GM03348 (cell line): ENCODE measurements at places on chromosomes 16 and 17.

- peak; percentile 89 for DNase-seq
Measured at GRCh38 chr16:10961231-10961630, 16.9 kb downstream of the CLEC16A start.

DNA sequence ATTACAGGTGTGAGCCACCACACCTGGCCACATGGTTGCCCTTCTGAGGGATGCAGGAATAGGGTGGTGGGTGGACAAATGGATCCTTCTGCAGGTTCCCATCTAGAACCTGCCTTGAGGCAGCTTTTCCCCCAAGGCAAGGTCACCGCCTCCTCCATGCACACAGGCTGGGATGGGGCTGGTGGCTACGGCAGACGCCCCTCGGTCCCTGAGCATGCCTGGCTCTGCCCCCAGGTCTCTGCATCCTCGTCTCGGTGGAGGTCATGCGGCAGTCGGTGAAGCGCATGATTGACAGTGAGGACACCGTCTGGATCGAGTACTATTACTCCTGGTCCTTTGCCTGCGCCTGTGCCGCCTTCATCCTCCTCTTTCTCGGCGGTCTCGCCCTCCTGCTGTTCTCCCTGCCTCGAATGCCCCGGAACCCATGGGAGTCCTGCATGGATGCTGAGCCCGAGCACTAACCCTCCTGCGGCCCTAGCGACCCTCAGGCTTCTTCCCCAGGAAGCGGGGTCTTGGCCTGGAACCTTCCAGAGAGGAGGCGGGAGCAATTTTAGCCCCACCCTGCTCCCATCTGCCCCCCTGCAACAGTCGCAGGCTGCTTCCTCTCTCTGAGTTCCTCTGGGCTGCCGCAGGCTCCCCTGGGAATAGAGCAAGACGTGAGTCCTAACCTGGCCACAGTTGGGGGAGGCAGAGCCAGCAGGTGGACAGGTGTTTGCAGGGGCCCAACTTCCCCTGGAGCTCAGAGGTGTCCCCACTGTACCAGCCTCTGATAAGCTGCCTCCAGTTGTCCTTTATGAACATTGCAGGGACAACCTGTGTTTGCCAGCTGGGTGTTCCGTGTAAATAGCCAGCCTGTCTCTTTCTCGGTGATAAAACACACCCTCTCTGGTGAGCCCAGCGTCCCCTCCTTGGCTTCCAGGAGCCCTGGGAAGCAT is 11.7 kb downstream of the CACNG1 start:
- DNase-seq = no peak

- DNase-seq = no peak
Measured at GRCh38 chr16:17101646-17102045, 369.1 kb downstream of the XYLT1 start.

- peak; percentile 53 for DNase-seq
Measured at GRCh38 chr16:4376893-4377572, 5.4 kb downstream of the VASN start.

DNA sequence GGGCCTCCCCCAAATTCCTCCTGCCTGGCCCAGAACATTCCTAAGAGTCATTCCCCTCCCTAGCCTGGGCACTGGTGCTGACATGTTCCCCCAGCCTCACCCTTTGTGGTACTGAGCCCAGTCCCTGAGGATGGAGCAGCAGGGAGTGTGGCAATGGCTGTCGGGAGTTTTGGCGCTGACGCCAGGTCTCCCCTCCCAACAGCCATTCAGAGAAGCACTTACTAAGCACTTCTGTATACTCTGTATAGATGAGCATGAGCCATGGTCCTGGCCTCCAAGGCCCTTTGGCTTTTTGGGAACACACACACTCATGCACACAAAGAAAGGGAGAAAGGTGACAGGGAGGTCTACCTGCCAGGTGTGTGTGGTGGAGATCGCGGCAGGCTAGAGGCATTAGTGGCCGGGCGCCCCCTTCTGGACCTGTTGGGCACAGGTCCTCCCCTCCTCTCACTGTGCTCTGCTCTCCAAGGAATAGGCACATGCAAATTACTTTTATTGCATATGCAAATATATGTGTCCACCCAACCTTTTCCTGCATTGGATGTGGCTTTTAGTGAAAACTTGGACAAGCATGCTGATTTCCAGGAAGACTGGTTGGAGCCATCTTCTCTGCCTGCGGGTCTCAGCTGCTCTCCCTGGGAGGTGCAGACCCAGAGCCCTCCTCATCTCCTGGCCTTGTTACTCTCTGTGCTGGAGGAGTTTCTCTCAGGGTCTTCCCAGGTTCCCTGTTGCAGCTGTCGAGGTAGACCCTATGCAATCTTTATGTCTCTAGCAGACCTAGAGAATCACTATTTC is 17.4 kb upstream of the C17orf107 start:
- peak; percentile 61 for DNase-seq

DNA sequence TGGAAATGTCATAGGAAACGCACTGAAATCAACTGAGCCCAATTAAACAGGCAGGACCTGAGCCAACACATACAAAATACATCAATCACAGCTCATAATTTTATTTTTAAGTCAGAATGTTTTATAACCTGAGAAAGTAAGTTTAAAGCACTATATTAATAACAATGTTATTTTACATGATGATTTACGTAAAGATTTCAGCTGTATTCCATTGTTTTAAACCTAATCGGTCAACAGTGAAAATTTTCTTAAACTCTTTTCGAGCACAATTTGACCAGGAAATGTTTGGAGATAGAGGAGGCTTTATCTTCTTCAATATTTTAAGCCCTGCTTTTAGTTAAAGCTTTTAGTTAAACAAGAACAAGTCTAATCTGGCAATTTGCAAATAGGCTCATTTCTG is 201.8 kb upstream of the TOX3 start:
- no peak for DNase-seq

GRCh38 chr16:10180042-10180770 is 2.0 kb downstream of the GRIN2A start:
- DNase-seq = no peak

- no peak for DNase-seq
Measured at GRCh38 chr16:84240455-84240854, 643 bp upstream of the KCNG4 start.

DNA sequence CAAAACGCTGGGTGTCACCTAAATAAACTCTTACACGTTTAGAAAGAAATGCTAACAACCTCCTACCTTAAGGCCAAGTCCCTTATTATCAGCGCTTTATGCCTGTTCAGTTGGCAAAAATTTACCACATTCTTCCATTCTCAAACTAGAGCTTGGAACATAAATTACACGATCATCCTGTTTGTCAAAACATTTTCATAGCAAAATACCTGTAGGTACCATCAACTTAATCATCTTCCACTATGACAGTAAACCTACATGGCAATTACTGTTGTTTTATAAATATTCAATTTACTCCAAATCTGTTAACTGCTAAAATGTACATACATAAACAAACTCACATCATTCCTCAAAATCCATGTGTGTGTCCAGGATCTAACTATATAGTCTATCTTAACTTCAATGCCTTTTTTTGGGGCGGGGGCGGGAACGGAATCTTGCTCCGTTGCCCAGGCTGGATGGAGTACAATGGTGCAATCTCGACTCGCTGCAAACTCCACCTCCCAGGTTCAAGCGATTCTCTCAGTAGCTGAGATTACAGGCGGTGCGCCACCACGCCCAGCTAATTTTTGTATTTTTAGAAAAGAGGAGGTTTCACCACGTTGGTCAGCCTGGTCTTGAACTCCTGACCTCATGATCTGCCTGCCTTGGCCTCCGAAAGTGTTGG is 4.4 kb downstream of the RPL23 start:
- no peak for DNase-seq

DNA sequence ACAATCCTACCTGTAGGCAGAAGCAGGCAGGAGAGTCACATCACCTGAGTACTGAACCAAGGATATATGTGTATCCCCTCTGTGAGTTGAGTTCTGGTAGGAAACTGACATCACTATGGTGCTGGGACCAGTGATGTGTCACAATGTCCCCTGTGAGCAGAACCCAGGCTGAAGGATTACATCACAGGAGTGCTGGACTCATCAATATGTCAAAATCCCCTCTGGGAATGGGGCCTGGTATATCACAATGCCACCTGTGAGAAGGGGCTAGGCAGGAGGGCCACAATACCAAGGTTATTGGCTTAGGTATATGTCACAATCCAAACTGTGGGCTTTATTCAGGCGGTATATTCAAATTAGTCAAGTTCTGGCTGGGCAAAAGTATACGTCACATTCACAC is 2098.3 kb downstream of the TP53TG3F start:
- no peak for DNase-seq

DNA sequence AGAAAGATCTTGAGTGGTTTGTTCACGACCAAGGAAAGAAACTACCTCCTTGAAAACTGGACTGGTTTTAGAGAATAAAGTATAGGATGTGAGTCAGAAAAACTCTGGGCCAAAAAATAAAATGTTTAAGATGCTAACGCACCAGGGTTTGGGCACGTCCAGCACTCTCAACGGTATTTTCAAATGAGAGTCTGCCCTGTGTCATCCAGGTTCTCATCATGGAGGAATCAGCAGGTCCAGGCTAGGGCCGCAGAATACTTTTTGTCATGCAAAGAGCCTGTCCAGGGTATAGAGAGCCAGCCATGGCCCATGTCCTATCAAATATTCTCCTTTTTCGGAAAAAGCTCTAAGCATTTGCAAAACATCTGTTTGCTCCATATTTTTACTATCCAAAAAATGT is 2.4 kb downstream of the NXN start:
- DNase-seq = no peak

- no peak for DNase-seq
Measured at GRCh38 chr17:81034168-81034777, 678 bp upstream of the BAIAP2 start.

GRCh38 chr16:69520800-69521602 is 44.8 kb upstream of the NFAT5 start:
- no peak for DNase-seq

GRCh38 chr16:52578829-52579498 is 32.0 kb upstream of the TOX3 start:
- DNase-seq = no peak

DNA sequence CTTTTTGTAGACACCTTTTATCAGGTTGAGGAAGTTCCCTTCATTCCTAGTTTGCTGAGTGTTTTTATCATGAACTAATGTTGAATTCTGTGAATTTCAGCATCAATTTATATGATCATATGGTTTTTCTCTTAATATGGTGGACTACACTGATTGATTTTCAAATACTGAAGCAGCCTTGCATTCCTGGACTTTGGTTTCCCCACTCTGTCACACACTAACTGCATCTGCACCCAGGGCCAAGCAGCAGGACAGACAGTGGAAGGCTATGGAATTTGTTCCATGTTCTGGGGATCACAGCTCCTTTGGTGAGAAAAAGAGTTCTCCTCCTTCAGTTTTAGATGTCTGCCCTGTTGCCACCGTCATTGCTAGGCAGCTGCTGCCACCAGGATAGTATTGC is 7.8 kb downstream of the TERF2 start:
- no peak for DNase-seq

DNA sequence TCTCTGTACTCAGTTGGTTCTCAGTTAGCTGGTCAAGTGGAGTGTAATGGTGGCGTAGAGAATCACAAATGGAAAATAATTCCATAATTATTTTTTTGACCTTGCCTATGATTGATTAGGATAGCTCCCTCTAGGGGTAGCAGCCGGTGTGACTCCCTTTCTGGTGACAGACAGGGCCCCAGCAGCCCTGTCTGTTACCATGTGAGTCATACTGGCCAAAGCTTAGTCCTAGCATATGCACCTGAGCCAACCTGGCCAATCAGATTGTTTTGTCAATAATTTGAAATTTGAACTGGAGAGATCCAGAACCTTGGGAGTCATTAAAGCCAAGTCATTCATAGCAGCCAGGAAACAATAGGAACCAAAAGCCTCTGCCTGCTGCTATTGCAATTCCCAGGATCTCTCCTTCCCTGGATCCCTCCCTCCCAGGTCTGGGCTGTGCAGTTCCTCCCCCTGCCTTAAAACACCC is 5.6 kb downstream of the PNPO start:
- DNase-seq = peak; percentile 87

DNA sequence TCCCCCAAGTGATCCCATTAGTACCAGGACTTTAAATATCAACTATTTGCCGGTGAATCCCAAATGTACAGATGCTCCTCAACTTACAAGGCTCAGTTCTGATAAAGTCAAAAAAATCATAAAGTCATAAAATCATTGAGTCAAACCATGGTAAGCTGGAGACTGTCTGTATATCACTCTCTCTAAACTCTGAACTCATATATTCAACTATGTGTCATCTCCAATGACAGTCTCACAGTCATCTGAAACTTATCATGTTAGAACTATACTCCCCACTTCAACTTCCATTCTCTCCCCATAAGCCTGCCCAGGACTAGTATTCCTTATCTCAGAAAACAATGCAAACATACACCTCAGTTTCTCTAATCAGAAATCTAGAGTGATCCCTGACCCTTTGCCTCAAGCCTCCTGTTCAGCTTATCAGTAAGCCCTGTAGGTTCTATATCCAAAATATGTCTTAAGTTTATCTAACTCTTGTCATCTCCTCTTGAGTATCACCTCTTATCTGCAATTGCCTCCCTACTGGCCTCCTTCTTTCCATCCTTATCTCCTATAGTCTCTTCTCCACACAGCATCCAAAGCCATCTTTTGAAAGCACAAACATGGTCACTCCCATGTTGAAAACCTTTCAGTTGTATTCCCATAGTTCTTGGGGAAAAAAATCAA is 55.0 kb downstream of the SSH2 start:
- DNase-seq = no peak

DNA sequence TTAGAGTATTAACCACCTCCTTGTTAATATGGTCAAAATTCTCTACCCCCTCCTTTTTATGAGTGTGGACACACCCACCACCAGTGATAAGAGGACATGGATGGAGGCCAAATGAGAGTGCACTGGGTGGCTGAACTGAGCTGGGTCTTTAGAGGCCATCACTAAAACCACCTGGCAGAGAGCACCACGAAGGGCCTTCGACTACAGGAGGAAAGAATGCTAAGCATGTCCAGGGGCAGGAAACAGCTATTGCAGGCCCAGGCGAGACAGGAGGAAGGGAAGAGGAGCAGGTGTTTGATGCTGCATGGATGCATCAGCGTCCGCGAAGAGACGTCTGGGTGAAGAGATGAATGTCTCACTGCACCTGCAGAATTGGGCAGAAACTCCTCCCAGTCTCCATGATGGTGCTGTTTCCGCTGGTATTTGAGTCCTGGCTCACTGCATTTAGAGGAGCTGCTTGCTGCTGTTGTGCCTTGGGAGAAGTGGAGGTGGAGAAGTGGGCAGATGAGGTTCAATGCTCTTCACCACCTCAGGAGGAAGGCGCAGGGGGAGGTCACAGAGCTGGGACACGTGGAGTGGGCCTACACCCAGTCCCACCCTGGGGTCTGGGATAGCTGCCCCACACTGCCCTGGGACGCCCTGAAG is 33.2 kb downstream of the SPHK1 start:
- no peak for DNase-seq

DNA sequence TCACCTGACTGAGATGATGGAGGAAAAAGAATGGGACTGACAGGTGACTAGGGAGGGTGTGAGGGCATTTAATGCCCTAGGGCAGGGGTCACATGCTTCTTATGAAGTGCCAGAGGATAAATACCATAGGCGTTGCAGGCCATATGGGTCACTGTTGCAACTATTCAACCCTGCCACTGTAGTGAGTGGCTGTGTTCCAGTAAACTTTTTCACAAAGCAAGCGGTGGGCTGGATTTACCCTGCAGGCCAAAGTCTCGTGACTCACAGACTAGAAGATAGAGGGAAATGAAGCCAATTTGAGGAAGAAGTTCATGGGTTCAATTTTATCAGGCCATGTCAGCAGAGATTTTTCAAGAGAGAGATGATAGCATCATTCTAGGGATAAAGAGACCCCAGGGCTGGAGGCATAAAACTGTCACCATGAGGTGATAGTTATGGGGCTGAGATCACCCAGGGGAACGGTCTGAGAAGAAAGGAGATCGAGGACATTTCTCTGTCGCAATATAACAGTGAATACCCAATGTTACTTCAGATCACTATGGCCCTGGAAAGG is 8.6 kb downstream of the ARHGAP17 start:
- peak; percentile 27 for DNase-seq
